ENCODE measurements at places on chromosomes 16 and 17. TPM values are rescaled to one million over a fixed set of nuclear protein-coding genes. Genes with fewer than 3 reads are reported as not detected.

Gene CTRB2
- total RNA-seq = not detected

Gene VPS35L
- 43.2 TPM for total RNA-seq

Gene TBX21
- total RNA-seq = not detected

Gene UMOD
- total RNA-seq = not detected

Gene ANKFN1
- total RNA-seq = 4.4 TPM

Gene FUS
- 50.4 TPM for total RNA-seq

Gene PIK3R5
- 0.62 TPM for total RNA-seq

Gene CDRT15L2
- total RNA-seq = not detected

Gene CCDC40
- total RNA-seq = 5.0 TPM

Gene EVI2A
- 5.0 TPM for total RNA-seq

Gene USP43
- total RNA-seq = 3.6 TPM

Gene KCNH6
- 0.16 TPM for total RNA-seq

Gene KCNJ16
- total RNA-seq = 5.3 TPM

Gene CMC2
- 20.3 TPM for total RNA-seq

Gene TM4SF5
- total RNA-seq = not detected

Gene SAMD14
- total RNA-seq = 21.5 TPM

Gene EVPLL
- not detected for total RNA-seq

Gene MYH11
- total RNA-seq = under 0.01 TPM
